ENCODE measurements at places on chromosomes 6 and 20.
A peak's percentile ranks its signal among the peaks of the same experiment; 100 is the strongest.

- DNase-seq = no peak
Measured at GRCh38 chr6:31836047-31836473, 8.5 kb downstream of the HSPA1B start.

- DNase-seq = no peak
Measured at GRCh38 chr20:22403632-22404361, 180.6 kb downstream of the FOXA2 start.

GRCh38 chr6:152918991-152919390 is 63.9 kb downstream of the FBXO5 start:
- no peak for DNase-seq

DNA sequence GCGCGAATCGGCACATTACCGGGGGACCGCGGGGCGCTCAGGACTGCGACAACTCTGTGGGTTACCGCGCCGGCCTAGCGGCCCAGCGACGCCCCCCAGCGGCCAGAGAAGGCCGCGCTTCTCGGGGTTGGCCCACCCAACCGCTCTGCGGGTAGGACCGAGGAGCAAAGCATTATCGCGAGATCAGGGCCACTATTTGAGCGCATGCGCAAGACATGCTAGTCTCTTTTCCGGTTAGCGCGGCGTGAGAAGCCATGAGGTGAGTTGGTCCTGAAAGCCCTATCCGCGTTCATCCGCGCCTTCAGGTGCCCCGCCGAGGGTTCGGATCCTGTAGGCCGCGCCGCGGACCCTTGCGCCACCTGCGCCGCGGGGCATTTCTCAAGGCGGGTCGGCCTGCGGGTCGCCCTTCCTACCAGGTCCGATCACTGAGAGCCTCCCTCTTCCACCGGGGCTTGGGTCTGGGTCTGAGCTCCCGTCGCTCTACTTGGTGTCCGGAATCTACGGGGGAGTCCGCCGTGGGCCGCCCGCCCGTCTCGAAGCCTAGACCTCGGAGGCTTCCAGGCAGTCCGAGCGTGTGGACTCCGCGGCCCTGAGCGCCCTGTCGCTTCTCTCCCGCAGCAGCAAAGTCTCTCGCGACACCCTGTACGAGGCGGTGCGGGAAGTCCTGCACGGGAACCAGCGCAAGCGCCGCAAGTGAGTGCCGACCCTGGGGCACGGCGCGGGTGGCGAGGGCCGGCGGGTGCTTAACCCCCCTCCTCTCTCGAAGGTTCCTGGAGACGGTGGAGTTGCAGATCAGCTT is at the start of gene RPL10A:
Gene RPL10A, plus strand, starts transcription at position 221 of the 799 bp plus-strand sequence. Its CDS starts 34 bp downstream, at position 255.
- DNase-seq = peak; percentile 96

- DNase-seq = peak; percentile 89
Measured at GRCh38 chr6:30679765-30680535, 6.5 kb downstream of the PPP1R18 start.

DNA sequence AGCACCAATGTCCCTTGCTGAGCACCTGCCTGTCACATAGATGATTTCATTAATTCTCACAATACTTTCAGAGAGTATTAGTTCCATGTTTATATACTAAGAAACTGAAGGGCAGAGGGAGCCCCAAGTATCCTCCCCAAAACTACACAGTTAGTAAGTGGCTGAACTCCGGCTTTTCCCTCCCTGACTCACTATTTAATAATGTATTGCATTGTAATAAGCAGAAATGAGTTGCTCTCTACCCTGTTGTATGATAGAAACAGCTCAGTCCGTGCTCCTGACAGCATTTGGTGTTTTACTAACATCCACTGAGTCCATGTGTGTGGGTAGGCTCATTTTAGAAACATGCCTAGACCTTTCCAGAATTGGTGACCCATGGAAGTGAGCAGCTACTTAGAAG is 76.8 kb downstream of the OLIG3 start:
- DNase-seq = no peak

- no peak for DNase-seq
Measured at GRCh38 chr6:150929416-150929815, 63.9 kb downstream of the MTHFD1L start.

DNA sequence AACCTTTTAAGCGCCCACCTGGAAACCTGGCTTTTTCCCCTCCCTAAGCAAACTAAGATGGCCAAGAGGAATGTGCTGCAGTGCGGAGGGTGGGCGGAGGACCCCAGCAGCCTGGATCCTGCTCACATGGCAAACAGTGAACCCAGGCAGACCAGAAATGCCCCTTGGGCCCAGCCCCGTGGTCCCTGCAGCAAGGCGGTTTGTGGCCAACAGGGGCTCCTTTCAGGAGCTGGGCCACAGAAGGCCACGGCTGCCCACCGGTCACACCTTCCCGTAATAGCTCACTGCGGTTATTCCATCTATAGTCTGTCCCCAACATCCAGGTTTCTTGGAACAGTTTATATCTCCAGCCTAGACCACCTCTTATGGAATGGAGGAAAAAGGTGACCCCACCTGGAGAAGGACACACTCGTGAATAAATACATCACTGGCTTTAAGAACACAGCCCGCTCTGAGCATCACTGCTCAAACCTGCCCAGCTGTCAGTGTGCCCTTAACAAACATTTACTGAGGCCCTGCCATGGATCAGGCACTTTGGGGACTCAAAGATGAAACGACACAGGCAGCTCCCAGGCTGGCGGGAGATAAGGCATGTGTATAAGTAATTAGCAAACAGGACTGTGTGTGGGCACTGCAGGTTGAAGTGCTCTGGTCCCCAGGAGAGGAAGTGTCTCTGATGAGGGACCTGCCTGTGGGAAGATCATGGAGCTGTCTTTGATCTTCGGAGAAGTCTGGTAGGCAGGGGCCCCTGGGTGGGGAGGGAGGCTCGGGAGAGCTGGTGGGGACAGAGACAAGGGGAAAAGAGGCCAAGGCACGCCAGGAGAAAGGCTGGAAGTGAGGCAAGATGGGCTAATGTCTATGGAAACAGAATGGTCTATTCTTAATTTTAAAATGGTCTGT is 3.2 kb upstream of the TUBB1 start:
- no peak for DNase-seq

DNA sequence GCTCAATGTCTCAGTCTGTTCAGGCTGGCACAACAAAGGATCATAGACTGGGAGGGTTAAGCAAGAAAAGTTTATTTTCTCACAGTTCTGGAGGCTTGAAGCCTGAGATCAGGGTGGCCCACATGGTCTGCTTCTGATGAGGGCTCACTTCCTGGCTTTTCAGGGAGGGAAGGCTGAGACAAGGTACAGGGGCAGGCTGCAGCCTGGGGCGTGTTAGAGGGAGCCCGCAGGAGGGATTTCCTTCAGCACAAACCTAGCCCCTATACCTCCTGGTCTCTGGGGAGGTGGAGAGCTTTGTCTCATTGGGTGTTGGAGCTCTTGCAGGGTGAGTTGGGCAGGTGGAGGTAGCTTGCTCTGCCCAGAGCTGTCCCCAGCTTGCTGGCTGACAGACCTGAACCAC is 81.1 kb upstream of the GPR6 start:
- no peak for DNase-seq

DNA sequence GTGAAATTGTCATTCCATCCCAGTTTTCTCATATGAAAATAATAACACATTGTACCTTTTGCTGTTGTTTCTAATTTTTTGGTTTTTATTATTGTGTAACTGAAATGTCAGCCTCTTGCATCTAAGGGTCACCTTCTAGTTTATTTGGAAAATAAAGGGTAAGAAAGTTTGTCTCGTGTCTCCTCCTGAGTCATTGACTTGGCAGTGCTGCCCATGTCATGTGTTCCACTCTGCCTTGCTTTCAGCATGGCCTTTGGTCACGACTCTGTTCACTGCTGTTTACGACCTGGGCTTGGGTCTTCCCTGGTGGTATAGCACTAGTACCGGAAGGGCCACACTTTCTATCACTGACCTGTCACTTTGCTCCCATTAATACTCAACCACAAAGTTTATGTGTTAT is 171.4 kb upstream of the RSPO3 start:
- no peak for DNase-seq

DNA sequence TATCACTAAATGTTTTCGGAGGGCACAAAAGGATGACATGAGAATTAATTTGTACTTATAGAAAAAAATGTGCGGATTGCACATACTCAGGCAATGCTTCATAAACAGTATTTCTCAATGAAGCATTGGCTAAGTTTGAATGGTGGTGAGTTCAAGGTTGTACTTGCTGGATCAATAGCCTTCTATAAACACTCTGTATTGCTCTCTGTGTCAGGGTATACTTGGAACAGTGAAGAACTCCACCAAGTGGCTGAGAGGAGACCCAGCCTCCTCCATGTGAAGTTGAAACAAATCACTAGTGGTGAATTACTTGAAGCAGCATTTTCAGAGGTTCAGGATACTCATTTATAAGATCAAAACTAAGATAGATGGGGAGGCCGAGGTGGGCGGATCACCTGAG is 360.6 kb downstream of the RIMS1 start:
- DNase-seq = peak; percentile 8

DNA sequence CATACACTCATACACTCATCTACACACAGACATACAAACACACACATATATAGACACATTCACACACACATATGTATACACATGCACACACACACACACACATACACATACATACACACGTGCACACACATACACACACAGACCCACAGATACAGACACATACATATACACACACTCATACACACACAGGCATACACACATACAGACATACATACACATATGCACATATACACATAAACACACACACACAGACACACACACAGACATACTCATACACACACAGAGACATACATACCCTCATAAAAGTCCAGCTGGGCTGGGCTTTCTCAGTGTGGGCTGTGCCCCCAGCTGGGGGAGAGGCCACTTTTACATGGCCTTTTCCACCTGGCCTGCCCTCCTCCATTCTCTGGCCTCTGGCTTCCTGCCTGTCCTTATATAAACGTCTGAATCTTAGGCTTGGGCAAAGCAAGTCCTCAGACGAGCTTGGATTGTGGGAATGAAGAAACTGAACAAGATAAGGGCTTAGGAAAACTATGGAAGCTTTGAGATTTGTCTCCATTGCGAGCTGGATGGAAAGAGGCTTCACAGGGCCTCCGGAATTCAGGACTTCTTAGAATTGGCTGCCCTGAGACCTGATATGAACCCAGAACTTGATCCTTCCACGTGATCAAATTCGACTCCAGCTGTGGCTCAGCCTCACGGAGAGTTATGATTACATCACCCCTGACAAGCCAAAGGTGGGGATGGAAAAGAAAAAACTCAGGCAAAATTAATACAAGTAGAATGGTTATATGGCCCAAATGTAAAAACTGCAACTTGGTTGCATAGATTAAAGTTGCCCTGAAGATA is 22.5 kb upstream of the CST3 start:
- peak; percentile 17 for DNase-seq

DNA sequence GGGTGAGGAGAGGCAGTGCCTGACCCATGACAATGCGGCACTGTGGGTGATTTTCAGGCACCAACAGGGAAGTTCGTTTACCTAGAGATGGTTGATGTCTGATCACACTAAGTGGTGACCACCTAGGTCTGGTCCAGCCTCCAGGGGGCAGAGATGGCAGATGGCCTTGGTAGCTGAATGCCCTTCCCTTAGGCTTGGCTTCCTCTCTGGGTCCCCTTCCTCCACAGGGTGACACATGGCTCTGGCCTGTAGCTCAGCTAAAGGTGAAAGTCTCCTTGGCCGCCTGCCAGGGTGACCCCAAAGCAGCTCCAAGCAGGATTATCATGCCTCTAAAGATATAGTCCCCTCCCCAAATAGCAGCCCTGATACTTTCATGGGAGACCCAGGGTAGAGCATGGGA is 6.4 kb downstream of the GDAP1L1 start:
- no peak for DNase-seq

DNA sequence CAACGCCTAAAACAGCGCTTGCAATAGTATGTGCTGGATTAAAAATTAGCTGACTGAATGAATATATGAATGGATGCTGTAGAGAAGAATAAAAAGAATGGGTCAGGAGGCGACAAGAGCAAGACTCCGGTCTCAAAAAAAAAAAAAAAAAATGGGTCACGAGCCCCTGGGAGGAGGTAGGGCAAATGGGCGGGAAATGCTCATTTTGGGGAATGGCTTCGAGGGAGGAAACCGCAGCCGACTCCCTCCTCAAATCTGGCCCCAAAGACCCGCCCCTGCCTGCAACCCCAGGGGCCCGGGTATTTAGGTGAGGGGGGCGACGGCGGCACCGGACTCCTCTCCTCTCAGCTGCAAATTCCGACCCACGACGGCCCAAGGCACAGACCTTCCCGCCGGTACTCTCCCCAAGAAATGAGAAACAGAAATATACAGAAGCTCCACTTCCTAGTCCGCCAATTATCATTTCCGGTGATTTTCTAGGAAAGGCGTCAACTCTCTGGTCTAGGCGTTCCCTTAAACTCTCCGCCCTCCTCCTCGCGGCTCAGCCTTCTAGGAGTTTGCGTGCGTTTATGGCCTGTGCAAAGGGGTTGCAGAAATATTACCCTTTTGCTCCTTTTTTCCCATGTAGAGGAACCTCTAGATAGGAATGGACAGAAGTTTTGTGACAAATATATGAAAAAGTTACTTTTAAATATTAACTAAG is at the start of gene ZNF311:
Gene ZNF311, minus strand, starts transcription at position 133 of the 703 bp plus-strand sequence. CDS start 1,361 bp downstream, outside the sequence.
- peak; percentile 76 for DNase-seq

DNA sequence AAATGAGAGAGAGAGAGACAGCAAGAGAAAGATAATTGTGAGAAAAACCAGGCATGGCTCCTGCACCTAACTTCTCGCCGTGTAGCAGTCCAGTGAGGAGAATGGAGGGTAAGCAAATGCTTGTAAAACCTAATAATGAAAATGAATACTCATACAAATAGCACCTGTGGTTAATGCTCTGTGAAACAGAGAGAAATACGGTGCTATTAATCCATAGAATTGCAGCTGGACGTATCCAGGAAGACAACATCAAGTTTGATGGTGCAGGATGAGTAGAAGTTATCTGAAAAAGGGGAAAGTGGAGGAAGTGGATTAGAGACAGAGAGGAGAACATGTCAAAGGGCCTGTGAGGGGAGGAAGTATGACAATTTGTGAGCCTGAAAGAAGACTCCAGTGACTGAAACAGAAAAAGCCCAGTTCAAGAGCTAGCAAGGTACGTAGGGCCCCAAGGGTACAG is 89.4 kb upstream of the PAK5 start:
- DNase-seq = no peak

GRCh38 chr6:168615837-168616236 is 174.9 kb downstream of the SMOC2 start:
- DNase-seq = no peak

- no peak for DNase-seq
Measured at GRCh38 chr6:113684382-113684901, 172.7 kb upstream of the MARCKS start.

- DNase-seq = no peak
Measured at GRCh38 chr6:6885521-6886170, 222.1 kb upstream of the RREB1 start.

DNA sequence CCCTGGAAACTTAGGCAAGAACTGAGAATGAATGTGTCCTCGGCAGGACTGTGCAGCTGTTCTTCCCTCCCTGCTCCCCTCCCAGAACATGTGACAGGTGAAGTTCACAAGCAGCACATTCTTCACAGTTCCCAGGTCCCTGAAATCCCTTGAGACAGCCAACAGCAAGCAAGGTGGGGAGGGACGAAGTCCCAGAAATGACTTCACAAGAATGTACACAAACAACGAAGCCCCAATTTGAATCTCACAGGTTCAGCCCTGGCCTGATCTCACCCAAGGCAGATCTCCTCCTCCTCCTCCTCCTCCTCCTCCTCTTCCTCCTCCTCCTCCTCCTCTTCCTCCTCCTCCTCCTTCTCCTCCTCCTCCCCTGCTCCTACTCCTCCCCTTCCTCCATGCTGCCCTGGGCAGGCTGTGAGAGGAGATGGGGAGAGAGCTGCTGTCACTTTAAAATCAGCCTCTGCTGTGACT is 32.4 kb downstream of the WRNIP1 start:
- DNase-seq = no peak

GRCh38 chr20:41574802-41575389 is 43.3 kb downstream of the CHD6 start:
- no peak for DNase-seq

Data from NCI-H524 (cell line).